ENCODE measurements at places on chromosomes 5 and 9.

GRCh38 chr5:79842991-79843390 is 148.1 kb downstream of the MTX3 start:
- no peak for DNase-seq

GRCh38 chr5:14142827-14143545 is at the start of gene TRIO:
TSS of gene TRIO (plus strand) at chr5:14143342. CDS start at chr5:14143726, 384 bp downstream.
- DNase-seq, result peak; percentile 62

DNA sequence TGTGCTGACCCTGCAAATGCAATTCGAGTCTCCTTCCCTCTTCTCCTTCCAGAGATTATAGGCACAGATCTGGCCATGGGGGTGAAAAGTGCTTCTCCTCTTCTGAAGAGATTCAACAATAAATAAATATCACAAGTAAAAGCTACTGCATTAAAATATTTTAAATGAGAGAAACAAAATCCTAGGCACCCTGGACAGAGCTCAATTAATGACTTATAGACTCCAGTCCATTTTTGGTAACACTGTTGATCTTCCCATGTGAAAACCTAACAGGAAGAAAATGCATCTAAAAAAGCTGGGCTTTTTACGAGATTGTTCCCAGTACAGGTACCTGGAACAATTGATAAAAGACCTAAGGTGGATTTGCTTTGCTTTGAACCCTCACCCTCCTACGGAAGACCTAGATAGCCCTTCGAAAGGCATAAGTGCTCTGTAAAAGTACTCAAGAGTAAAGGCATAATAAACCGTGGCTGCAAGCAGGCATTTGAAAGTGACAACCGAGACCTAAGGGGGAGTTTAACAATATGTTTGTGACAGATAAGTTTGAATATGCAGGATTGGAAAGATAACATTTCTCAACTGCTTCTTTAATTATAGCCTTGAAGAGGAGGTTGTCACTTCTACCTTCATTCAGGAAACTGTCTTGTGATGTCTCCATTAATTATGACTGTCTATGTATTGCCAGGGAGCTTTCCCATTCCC is 29.4 kb upstream of the MED10 start:
- no peak for DNase-seq

- no peak for DNase-seq
Observed at GRCh38 chr5:96084874-96085506, 123.3 kb upstream of the ELL2 start.

- no peak for DNase-seq
Observed at GRCh38 chr5:160970605-160971191, 118.7 kb upstream of the ATP10B start.

DNA sequence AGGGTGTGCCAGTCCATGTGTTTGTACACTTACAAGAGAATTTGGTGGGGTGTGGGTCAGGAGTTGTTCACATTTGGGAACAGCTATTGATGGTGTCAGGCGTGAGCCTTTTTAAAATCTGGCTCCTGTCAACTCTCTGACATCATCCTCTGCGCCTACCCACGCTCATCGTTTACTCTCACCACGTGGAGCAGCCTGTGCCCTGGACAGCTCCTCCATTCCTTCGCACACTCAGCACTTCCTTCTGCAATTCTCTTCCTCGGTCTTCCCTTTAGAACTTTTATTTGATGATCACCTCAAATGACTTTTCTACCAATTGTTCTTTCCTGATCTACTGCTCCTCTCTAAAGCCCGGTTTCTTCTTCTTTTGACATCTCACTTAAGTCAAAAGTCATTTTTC is 42.1 kb upstream of the GNAQ start:
- DNase-seq, result no peak

- DNase-seq, result no peak
Observed at GRCh38 chr5:21154526-21154925, 1166.5 kb upstream of the CDH18 start.

DNA sequence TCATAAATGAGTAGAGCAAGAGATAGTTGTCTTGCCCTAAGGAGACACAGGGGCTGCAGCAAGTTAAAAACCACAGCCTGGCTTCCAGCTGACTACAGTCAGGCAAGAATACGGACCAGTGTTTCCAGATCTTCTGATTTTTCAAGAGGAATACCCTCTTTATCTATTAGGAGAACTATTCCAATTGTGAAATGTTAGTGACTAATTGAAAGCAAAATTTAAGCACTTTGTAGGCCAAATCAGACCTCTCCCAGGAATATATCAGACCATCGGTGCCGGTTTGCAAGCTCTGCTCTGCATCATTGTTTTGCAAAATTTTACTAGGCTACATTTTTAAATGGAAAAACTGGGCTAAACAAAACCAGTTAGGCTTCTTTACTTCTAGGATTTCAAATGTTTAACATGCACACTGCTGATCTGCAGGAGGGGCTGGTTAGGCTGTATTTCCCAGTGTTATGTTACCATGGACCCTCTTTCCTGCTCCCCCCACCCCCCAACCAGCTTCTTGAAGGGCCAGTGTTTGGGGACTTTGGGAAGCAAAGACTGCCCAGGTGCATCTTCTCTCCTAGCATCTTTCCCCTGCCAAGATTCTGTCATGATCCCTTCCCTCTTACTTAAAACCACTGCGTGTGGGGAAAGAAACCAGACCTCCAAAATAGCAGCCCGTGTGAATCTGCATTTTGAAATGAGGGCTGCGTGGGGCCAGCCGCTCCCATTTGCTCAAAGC is 1.1 kb upstream of the ARSI start:
- DNase-seq, result no peak

All from stimulated activated CD8-positive, alpha-beta memory T cell treated with anti-CD3 and anti-CD28 coated beads, Interleukin-4, amount 100 ng/mL, for 1 hour (primary cell).